ENCODE measurements at places on chromosomes 1 and 21.

- DNase-seq, result peak; percentile 50
Observed at GRCh38 chr1:156704930-156705320, 458 bp downstream of the CRABP2 start.

DNA sequence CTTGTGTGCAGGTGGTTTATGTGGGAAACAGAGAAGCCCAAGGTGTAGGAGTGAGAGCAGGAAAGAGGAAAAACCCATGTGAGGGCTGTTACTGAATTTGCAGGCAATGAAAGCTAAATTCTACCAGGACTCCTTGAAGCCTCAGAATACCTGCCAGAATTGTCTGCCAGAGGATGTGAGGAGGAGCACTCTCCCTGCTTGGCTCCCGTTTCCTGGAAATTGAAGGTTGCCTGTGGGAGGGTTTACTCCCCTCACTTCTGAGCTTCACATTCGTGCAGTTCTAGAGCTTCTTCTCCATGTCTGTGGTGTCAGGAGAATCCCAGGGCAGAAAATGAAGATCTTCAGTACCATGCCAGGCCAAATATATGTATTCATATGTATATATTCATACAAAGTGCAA, 220.8 kb upstream of the ZP4 start:
- DNase-seq, result no peak

GRCh38 chr1:109657970-109658369, 2.1 kb downstream of the GSTM4 start:
- DNase-seq, result no peak

DNA sequence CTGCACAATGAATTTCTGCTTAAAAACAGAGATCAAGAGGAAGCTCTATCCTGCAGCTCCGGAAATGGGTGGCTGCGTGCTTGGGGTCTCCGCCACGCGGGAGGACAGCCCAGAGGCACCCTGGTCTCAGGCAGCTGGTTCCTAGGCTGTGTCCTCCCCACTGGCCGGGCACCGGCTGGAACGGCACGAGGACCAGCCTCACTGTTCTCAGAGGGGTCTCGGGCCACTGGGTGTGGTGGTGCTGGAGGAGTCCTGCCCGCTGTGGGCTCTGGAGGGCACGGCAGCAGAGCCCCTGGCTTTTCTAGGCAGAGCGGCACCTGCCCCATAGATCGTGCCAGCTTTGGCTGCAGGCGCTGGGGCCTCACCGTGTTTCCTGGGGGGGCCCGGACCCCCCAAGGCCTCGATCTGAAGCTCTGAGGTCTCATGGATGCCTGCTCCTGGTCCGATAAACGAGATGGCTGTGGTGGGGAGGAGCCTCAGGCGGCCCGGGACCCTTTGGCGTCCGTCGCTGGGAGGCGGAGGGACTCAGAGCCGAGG, 8.2 kb upstream of the RNF223 start:
- DNase-seq, result no peak

GRCh38 chr1:30899577-30900389, 8.8 kb downstream of the SDC3 start:
- DNase-seq, result no peak

DNA sequence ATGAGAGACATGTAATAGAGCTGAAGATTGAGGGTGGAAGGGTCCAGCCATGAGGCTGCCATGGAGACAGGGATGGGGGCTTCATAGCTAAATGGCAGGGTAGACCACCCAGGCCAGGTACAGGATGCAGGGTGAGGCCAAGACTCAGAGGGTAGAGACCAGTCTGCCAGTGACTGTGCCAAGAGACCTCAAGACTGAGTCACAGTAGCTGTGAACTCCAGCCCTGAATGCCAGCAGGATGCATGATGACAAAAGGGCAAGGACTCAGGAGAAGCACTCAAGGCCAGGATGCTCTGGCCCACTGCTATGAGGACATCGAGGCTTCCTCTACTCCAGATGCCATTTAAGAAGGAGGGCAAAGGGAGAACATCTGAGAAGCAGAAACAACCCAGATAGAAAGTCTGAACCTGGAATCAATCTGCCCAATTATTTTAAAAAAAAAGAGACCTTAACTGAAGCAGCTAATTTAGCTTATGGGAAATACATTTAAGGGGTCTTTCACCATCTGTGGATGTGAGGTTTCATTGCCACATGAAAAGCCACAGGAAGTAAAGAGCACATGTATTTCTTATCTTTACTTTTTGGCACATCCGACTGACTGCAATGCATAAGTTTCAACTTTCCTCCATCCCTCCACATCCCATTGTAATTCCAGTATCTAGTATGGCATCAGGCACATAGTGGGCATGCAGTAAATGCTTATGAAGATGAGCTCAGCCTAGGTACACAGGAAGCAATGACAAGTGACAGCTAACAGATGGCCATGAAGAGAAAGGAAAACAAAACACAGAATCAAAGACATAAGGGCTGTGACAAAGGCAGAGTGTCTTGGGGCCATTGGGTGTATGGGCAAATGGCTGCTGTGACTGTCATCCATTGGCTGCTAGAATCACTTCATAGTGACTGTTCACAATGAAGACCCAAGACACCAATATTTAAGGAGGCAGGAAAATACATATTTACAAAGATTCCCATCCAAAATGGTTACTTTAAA, 40.2 kb downstream of the SUSD4 start:
- DNase-seq, result no peak

GRCh38 chr1:64459743-64460142, 10.2 kb upstream of the CACHD1 start:
- DNase-seq, result no peak

DNA sequence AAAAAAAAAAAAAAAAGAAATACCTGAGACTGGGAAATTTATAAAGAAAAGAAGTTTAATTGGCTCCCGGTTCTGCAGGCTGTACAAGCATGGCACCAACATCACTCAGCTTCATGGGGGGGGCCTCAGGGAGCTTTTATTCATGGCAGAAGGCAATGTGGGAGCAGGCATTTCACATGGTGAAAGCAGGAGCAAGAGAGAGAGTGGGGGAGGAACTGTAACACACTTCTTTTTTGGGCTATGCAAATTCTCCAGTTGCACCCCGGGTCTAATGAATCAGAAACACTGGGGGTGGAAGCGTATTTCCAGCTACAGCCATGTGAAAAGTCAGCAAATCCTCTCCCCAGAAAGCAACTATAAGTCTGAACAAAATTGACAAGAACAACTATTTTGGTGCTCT, 11.8 kb upstream of the SOD1 start:
- DNase-seq, result no peak

GRCh38 chr1:160607011-160607671, 27.8 kb upstream of the CD84 start:
- DNase-seq, result peak; percentile 20

GRCh38 chr1:50859657-50860056, 100.4 kb downstream of the FAF1 start:
- no peak for DNase-seq

GRCh38 chr1:40020447-40021085, 20.0 kb upstream of the CAP1 start:
- no peak for DNase-seq

Data from fibroblast of gingiva (primary cell).